Mucosa of gallbladder (tissue), 1 donor: ENCODE measurements at places on chromosomes 16 and 17. TPM values are rescaled to one million over a fixed set of nuclear protein-coding genes. Genes with fewer than 3 reads are reported as not detected.

- DNase-seq, result no peak
These were observed 268.1 kb downstream of the IRF8 start for GRCh38 chr16:86167061-86167460.

Gene KRT40
- total RNA-seq, result not detected

Gene BCKDK
- 49.6 TPM for total RNA-seq

Gene SPNS2
- 158 TPM for total RNA-seq

Gene TMEM219
- 167 TPM for total RNA-seq

Gene CSH1
- total RNA-seq, result not detected
